ENCODE measurements at places on chromosomes 5 and 9.

DNA sequence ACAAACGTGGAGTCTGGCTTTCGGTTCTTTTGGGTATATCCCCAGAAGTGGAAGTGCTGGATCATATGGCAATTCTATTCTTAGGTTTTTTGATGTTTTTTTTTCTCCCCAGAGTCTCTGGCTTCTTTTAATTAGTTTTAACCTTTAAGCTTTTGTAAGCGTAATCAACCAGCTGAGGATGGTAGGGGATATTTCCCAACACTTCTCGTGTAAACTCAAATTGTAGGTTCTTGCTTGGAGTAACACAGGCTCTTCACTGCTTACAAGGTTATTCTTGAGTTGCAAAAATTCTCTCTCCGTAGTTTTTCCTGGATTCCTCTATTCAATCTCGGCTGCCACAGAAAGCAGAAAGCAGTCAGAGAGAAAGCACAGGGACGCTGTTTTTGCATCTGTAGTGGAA is 11.9 kb downstream of the LAMC3 start:
- no peaks in the 10 kb centered on the region for H3K4me1 ChIP-seq
- H3K27ac ChIP-seq, result no peak overlapping the region
- H3K4me3 ChIP-seq, result no peak overlapping the region
- no peaks in the 10 kb centered on the region for H3K27me3 ChIP-seq
- DNase-seq, result no peak
- no peaks in the 10 kb centered on the region for H3K36me3 ChIP-seq

GRCh38 chr9:92483627-92484545 is 1.6 kb upstream of the ASPN start:
- peak overlapping the region; percentile 57 for H3K27ac ChIP-seq
- no peaks in the 10 kb centered on the region for H3K4me1 ChIP-seq
- no peaks in the 10 kb centered on the region for H3K27me3 ChIP-seq
- no peak for DNase-seq
- H3K4me3 ChIP-seq, result no peak overlapping the region
- no peaks in the 10 kb centered on the region for H3K36me3 ChIP-seq

DNA sequence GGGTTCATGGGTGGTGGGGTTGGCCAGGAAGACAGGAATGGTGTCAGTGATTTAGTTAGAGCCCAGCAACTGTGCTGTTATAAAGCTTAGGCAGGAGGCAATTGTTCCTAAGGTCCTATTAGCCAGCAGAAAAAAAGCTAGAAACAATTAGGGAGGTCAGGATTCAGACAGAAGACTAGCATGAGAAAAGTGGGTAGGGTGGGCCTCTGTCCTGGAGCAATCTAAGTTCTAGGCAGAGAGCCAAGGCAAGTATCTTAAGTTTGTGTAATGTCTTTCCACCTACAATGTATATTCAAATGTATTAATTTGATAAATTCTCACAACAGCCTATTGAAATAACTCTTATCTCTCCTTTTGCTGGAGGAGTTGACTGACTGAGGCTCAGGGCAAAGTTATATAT is 6.1 kb upstream of the ZFAND5 start:
- H3K27ac ChIP-seq, result no peak overlapping the region
- H3K36me3 ChIP-seq, result no peaks in the 10 kb centered on the region
- DNase-seq, result no peak
- no peak overlapping the region for H3K4me3 ChIP-seq
- H3K27me3 ChIP-seq, result no peaks in the 10 kb centered on the region

DNA sequence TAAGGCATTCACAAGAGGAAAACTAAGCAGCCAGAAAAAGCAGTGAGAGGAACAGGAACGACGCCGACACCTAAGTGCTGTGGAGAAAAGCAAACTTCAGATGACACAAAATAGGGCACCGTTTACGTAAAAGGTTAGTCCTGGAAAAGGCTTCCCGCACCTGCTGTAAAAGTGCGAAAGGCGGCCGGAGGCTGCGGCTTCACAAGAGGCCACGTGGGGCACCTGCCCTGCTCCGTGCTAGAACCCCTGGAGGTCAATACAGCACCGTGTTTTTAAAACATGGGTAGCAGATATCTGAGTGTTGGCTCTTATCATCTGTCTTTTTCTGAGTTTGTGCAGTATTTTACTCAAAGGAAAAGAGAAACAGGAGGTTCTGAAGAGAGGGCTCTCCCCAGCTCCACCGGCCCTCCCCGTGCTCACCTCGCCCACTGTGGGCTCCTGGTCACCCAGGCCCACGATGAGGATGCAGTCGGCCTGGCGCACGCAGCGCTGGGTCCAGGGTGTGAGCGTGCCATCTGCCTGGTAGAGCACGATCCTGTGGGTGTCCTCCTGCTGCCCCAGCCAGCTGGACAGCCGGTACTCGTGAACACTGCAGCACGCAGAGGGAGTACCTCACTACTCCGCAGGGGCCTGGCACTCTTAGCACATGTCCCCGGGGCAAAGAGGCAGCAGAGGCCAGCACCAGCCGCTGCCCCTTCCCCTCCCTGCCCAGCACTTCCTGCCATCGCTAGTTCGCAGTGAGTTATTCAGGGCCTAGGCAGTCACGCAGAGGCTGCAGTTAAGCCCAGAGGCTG is 21.0 kb upstream of the NSMF start:
- no peak for DNase-seq
- peaks cover 8% of the 10 kb centered on the region for H3K4me1 ChIP-seq
- H3K4me3 ChIP-seq, result no peak overlapping the region

DNA sequence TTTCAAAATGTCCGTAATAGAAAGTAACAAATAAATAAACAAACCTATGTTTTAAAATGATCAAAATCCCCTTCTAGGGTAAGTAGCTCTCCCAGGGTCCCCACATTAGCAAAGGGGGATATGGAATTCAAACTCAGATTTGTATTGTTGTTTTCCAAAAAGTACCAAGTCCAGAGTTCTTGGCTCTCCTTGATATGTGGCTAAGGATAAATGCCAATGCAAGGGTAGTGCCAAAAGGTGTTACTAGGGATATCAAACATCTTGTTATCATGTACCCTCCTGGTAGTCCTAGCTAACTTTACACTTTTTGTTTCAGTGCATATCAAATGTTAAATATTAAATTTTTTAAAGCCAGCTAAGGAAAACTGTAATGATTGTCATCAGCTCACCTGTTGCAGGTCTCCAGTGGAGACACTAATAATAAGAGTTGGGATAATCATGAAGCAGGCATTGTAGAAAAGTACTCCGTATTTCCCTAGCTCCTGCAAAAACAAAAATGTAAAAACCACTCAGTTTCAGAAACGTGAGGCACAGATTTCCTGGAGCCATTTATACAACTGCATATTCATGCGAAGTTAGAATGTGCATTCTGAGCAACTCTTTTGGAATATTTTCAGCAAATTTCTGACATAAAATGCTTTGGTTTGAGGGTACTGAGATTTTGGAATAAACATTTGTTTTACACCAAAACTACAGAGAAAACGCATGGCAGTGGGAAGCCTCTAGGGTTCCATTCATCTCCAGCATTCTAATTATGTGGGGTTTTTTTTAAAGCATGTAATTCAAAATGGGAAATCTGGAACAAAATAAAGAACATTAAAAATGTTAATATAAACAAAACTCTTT is 39.8 kb downstream of the SLC35D2 start:
- no peaks in the 10 kb centered on the region for H3K36me3 ChIP-seq
- peaks cover 20% of the 10 kb centered on the region for H3K4me1 ChIP-seq
- H3K27me3 ChIP-seq, result no peaks in the 10 kb centered on the region
- H3K27ac ChIP-seq, result no peak overlapping the region
- no peak overlapping the region for H3K4me3 ChIP-seq

DNA sequence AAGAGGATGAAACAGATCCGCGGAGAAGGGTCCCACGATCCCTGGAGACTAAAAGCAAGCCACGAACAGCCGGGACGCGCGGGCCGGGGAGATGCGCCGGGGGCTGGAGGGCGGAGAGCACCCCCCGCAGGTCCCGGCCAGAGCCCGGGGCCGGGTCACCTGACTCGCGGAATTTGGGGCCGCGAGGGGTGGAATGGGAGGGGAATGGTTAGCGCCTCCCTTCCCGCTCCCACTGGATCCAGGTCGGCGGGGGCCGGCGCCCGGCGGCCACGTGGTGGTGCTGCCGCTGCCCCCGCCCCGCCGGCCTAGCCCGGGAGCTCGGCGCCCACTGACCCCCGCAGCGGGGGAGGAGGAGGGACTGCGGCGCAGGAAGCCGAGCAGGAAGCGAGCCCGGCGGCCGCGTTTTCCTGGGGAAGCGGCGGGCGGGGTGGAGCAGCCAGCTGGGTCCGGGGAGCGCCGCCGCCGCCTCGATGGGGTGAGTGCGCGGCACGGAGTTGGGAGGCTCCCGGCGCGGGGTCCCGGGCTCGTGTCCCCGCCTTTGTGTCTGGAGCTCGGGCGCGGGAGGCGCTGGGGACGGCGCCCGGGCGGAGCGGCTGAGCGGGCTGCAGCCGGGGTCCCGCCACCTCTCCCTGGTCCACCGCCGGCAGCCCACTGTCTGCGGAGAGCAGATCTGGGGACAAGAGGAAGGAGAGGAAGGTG is at the start of gene RAI14:
Gene RAI14, plus strand, starts transcription at position 328 of the 699 bp plus-strand sequence. CDS start 30,592 bp downstream, outside the sequence.
- peak; percentile 70 for DNase-seq
- peak within 1 kb of the TSS; percentile 98 for H3K27ac ChIP-seq
- no peaks in the 10 kb centered on the region for H3K27me3 ChIP-seq
- H3K36me3 ChIP-seq, result no peaks in the 10 kb centered on the region
- peak within 1 kb of the TSS; percentile 82 for H3K4me3 ChIP-seq

DNA sequence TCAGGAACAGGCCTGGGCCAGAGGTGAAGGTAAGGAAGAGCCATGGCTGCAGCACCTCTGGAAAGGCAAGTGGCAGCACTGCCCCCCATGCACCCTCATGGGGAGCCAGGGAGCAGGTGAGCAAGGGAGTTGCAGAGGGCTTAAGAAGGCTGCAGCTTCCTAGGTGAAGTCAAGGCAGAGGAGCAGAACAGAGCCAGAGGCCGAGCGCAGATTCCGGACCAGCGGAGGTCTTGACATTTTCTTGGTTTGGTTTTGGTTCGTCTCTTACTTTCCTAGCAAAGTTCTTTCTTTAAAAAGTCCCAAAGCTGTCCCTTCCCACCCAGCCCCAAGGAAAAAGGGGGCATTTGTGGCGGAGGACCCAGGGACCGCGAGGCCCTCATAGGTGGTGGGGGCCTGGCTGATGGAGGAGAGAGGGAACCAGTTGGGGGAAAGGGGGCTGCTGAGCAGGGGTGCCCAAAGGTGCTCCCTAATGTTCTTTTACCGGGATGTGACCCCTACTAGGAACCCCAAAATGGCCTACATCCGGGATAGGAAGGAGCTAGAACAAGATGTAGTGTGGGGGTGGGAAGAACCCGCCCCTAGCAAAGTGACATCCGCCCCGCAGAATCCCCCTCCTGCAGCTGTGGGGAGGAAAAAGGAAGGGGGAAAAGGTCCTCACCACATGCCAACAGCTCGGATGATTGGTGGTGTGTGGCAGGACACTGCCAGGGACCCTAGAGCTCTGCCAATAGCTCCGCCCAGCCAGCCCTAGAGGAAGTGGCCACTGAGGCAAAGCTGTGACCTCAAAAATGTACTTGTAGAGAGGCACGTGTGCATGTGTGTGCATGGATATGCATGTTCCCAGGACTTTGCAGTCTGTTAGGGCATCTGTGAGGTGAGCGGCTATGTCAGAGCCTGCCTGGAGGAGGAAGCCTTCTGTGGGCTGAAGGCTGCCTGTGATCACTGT is 914 bp upstream of the CD72 start:
- H3K4me1 ChIP-seq, result no peaks in the 10 kb centered on the region
- no peaks in the 10 kb centered on the region for H3K27me3 ChIP-seq
- H3K4me3 ChIP-seq, result no peak overlapping the region
- H3K36me3 ChIP-seq, result no peaks in the 10 kb centered on the region

DNA sequence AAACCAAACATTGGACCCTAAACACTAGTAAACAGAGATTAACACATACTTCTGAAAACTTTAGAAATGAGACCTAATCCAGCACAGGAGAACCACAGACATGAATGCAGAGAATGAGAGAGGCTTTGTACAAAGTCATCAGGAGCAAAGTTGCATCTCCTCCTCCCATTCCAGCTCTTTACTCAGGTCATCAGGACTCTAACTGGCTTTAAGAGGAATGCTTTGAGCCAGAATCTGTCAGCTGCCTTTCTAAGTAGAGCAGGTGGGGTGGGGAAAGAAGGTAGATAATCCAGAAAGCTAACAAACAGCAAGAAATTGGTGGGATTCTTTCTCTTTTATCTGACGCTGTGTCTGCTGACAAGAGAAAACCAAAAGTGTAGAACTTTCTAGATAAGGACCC is 582.7 kb upstream of the DMAC1 start:
- H3K27me3 ChIP-seq, result no peaks in the 10 kb centered on the region
- H3K36me3 ChIP-seq, result no peaks in the 10 kb centered on the region
- no peak overlapping the region for H3K27ac ChIP-seq

DNA sequence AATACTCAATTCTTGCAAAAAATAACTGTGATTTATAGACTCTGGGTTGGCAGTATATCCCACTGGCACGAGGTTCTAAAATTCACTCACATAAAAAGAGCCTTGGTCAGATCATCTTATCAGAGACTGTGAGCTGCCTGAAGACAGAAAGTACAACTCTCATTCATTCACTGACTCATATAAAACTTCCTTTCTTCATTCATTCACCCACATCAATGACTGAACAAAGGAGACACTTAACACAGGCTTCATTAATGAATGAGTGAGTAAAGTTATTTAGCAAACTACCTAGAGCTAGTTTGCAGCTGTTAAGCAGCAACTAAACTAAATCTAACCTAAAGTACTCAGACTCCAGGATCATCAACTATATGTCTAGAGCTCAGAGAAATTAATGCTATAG is 214.7 kb downstream of the DENND1A start:
- DNase-seq, result no peak
- no peaks in the 10 kb centered on the region for H3K27me3 ChIP-seq
- H3K36me3 ChIP-seq, result no peaks in the 10 kb centered on the region
